Muscle of leg (tissue), 16 donors: ENCODE measurements at places on chromosomes 11 and 22. TPM values are rescaled to one million over a fixed set of nuclear protein-coding genes. Genes with fewer than 3 reads are reported as not detected.

Gene FOLR3
- polyA plus RNA-seq: 0.18 TPM

GRCh38 chr11:120078397-120078796 lies 59.5 kb downstream of the TRIM29 start:
- DNase-seq: no peak

DNA sequence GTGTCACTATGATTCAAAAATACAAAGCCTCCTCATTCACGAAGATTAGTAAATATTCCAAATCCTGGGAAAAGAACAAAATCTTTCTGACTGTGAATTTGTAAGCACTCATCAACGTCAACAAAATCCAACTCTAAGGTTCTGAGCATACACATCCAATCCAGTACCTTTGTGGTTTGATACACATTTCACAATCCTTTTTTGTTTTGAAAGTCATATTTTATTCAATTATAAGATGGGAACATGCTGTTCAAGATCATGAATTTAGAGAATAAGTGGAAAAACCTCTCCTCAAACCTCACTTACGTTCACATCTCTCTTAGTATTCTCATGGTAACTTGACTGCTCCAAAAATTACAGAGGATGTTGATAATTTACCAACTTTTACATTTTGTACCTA lies 9.6 kb upstream of the MMP3 start:
- DNase-seq: no peak

DNA sequence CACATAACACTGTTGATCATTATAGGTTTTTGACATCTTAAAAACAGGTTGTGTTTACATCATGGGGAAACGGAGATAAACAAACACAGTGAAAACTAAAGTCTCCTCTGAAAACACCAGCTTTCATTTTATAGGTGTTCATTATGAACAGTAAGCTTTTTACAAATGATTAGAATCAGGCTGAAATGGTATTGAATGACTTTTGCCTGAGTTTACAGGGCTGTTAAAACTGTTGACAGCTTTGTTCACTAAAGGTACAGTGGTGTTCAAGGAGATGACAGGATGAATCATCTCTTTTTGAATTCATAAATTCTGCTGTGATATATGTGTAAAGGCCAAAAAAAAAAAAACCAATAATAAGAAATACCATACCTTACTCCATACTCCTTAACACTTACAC lies 184.6 kb upstream of the CNTN5 start:
- no peak for DNase-seq

DNA sequence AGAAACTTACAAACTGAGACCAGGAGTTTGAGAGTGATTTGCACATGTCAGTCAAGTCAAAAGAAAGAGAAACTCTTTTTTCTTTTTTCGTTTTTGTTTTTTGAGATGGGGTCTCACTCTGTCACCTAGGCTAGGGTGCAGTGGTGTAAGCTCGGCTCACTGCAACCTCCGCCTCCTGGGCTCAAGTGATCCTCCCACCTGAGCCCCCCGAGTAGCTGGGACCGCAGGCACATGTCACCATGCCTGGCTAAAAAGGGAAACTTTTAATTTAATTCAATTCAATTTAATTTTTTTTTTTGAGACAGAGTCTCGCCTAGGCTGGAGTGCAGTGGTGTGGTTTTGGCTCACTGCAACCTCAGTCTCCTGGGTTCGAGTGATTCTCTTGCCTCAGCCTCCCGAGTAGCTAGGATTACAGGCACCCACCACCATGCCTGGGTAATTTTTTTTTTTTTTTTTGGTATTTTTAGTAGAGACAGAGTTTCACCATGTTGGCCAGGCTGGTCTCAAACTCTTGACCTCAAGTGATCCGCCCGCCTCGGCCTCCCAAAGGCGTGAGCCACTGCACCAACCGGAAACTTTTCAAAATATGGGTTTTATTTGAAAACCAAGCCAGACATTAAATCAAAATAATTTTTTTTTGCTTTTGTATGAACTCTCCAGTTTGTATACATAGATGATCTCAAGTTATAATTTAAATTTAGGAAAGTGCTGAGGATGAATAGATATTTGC lies 9.9 kb downstream of the UCP3 start:
- no peak for DNase-seq

DNA sequence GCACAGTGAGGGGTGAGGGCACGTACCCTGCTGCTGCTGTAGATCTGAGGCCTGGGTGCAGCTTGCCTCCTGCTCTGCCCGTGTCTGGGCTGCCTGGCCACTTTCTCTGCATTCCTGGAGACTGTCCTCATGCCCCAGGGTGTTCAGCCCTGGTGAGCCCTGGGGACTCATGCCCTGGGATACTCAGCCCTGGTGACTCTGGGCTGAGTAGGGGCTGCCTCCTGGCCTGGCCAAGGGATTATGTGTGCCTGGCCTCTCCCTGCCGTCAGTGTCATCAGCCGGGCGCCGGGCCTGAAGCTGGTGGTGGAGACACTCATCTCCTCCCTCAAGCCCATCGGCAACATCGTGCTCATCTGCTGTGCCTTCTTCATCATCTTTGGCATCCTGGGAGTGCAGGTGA lies 94.7 kb downstream of the CACNA1I start:
- no peak for DNase-seq

DNA sequence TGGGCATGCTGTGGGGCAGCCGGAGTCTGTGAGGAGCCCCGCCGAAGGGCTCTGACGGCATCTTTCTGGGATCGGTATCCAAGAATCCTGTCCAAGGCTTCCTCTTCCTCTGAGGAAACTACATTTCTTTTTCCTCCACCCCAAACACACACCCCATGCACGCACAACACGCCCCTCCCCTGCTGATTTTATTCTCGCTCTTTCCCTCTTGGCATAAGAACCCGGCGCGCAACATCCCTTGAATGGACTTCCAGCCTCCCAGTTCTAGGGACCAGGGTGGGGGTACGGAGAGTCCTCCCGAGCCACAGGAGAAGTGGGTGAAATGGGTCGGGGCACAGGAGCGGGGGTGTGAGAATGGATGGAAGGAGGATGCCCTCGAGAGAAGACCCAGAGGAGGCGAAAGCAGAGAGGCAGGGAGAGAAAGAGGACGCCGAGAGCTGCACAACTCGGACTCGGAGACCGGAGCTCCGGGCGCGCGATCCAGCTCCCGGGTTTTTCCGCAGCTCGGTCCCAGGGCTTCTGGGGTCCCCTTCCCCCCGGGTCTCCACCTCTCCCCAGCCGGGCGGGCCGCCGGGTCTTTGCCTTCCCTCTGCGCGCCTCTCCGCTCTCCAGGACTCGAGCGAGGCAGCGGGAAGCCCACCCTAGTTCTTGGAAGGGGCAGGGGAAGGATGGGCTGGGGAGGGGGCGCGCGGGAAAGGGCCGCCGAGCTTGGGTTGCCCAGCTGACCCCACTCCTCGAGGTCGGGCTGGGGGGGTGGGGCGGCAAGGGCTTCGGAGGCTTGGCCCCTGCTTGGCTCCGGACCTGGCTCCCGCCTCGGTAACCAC lies 1.5 kb upstream of the LARGE1 start:
- DNase-seq: peak; percentile 78

DNA sequence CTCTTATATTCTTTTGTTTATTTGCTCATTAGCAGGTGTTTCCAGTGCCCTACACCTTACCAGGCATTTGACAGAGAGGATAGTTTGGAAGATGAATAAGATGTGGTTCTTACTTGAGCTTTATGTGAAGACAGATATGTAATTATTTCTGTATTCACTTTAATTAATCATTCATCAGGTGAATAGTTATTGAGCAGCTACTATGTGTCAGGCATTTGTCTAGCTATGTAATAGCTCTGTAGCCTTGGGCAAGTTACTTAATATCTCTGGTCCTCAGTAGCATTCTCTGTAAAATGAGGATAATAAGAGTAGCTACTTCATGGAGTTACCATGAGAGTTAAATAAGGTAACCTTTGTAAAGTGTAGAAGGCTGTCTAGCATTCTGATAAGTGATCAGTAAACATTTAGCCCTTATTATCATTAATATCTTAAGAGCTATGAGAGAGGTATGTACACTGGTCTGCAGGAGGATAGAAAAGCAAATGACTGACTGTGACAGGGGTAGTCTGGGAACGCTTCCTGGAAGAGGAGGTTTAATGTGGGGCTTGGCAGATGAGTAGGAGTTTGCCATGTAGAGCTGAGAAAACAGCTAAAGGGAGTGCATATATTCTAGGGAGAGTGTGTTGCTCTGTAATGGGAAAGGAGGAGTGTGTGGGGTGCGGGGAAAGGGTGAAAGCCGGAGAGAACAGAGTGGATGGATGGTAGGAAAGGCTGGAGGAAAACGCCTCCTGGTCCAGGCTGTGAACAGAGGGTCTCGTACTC lies 56.1 kb downstream of the MICAL2 start:
- no peak for DNase-seq

DNA sequence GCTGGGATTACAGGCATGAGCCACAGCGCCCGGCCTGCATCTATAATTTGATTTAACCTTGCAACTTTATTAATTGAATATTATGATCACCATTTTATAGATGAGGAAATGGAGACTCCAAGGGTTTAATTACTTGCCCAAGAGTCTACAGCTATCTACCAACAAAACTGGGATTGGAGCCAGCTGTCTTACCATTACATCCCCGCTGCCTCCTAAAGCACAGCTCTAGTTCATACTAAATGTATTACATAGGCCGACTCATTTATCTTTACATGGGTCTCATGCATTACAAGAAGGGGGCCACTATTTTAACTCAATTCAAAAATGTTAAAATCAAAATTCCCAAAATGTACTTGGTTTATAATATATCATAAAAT lies 14.1 kb upstream of the TMA7B start:
- no peak for DNase-seq

GRCh38 chr22:29206372-29207242 lies 911 bp downstream of the EMID1 start:
- no peak for DNase-seq

Gene SPDYC
- not detected for polyA plus RNA-seq

- DNase-seq: no peak
Measured at GRCh38 chr11:93905384-93905783, 55.0 kb upstream of the VSTM5 start.

Gene PCNX3
- polyA plus RNA-seq: 15.9 TPM

Gene MOGAT2
- polyA plus RNA-seq: 9.2 TPM

Gene NCAM1
- polyA plus RNA-seq: 114 TPM

Gene MN1
- 11.7 TPM for polyA plus RNA-seq

DNA sequence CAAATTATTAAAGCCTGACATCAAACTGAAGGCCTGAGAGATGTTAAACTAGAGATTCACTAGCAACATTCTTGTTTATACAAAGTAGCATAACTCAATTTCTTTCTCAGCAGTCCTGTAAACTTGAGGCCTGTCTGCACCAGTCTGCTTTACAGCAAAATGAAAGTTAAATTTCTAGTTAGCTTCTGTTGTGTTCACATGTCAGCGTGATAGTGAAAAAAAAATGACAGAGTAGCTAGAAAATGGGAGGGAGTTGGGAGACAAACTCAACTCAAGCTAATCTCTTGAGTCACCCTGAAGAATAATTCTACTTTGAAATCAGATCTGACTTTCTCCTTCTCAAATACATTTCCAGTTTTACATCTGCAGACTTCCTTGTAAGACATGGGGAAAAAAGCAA lies 6.5 kb downstream of the RBFOX2 start:
- no peak for DNase-seq

DNA sequence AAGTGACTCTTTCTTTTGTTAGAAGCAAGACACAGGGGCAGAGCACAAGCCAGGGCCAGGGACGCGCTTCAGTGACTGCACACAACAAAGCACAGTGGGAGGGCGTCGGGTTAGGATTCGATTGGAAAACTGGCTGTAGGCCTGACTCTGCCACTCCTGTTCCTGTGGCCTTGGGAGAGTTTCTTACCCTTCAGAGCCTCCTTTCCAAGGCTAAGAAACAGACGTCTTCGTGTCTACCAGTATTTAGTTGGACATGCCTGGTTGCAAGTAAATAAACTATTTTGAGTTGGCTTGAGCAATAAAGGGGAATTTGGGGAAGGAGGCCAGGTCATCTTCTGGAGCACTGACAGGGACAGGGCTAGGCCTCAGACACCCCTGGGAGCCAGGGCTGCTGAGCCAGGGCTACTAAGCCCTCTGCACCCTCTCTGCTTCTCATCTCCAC lies 549.1 kb downstream of the INSC start:
- no peak for DNase-seq

GRCh38 chr22:21045585-21046294 lies at the start of gene LRRC74B:
LRRC74B (plus strand) TSS chr22:21045946; CDS start chr22:21045987, 41 bp downstream.
- DNase-seq: peak; percentile 94

Gene RBM14
- 41.0 TPM for polyA plus RNA-seq

GRCh38 chr11:124898263-124898680 lies 607 bp upstream of the ROBO4 start:
- no peak for DNase-seq

DNA sequence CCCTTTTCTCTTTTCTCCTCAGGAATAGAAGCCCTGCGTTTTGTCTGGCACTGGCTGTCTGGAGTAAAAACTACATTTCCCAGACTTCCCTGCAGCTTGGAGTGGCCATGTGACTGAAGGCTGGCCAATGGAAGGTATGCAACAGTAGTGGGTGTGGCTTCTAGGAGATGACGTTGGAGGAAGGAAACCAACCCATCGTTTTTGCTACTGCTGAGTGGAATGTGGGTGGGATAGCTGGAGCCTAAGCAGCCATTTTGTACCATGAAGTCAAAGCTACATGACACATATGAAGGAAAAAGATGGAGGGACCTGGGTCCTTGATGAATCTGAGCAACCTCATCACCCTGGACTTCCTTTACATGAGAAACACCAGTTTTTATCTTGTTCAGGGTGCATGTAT lies 19.6 kb downstream of the FGF3 start:
- no peak for DNase-seq

Gene TMEM138
- polyA plus RNA-seq: 18.4 TPM

GRCh38 chr11:44011797-44012196 lies 36.0 kb upstream of the ACCSL start:
- no peak for DNase-seq

Gene STK33
- 4.8 TPM for polyA plus RNA-seq

DNA sequence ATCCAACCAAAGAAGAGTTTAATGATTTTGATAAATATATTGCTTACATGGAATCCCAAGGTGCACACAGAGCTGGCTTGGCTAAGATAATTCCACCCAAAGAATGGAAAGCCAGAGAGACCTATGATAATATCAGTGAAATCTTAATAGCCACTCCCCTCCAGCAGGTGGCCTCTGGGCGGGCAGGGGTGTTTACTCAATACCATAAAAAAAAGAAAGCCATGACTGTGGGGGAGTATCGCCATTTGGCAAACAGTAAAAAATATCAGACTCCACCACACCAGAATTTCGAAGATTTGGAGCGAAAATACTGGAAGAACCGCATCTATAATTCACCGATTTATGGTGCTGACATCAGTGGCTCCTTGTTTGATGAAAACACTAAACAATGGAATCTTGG lies 23.9 kb downstream of the KDM4D start:
- no peak for DNase-seq
